ENCODE measurements at places on chromosomes 1 and 21.

GRCh38 chr1:112700290-112701226 lies 6.4 kb downstream of the RHOC start:
- DNase-seq = peak; percentile 79

- DNase-seq = no peak
These were observed 630.0 kb downstream of the LMO4 start for GRCh38 chr1:87958716-87959115.

DNA sequence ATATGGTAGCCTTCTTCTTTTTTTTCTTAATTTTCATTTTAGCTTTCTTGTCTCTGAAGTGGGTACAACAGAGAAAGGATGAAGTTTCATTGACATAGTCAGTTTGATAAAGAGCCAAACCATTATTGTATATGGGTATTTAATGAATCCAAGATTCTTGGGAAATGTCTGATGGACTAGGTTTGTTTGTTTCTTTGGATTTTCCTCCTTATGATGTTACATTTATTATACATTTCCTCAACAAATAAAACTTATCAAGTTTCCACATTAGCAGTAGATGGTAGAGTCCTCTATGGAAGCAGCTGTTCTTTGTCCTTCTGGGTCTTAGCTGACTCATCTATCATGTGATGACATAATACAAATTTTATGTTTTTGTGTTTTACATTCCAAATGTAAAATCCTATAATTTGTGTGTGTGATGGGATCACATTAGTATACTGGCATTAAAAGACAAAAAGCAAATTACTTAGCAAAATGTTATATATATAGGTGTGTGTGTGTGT lies 6.0 kb downstream of the COL24A1 start:
- DNase-seq = no peak

- DNase-seq = no peak
These were observed 46.8 kb upstream of the USP25 start for GRCh38 chr21:15682977-15683376.

GRCh38 chr1:56494306-56494705 lies 85.1 kb downstream of the PLPP3 start:
- no peak for DNase-seq

- DNase-seq = no peak
These were observed 15.7 kb downstream of the LSS start for GRCh38 chr21:46212721-46213484.

- no peak for DNase-seq
These were observed 2.2 kb downstream of the TMED5 start for GRCh38 chr1:93177991-93178390.

- no peak for DNase-seq
These were observed 71.6 kb downstream of the PLXNA2 start for GRCh38 chr1:208172423-208173145.

GRCh38 chr21:33069994-33070743 lies at the start of gene OLIG1:
Gene OLIG1 (plus strand): TSS chr21:33070141. CDS start chr21:33070247, 106 bp downstream.
- peak; percentile 58 for DNase-seq

DNA sequence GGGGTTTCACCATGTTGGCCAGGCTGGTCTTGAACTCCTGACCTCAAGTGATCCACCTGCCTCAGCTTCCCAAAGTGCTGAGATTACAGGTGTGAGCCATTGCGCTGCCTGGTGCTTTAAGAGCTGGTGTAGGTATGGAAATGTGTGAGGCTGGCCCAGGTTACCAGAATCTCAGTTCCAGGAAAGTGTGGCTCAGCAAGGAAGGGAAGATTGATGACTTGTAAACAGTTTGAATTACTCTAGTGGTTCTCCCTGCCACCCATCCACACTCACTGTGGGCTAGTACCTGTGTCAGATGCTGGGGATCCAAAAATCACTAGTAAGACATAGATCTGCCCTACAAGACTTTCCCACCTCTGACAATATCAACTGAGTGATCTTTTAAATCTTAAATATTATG lies 34.5 kb upstream of the SLC35D1 start:
- DNase-seq = no peak

DNA sequence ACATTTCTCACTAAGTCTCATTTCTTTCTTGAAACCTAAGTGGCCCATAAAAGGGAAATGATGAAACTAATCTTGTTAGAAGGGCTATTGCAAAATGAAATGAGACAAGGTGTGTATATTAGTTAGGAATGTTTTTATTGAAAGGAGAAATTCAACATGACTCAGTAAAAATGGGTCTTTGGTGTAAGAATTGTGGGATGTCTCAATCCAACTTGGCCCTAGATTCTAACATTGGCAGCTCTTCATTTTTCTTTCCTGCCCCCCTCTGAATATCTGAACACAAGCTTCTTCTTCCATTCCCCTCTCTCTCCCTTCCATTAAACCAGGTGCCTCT lies 26.8 kb upstream of the TARBP1 start:
- DNase-seq = no peak

DNA sequence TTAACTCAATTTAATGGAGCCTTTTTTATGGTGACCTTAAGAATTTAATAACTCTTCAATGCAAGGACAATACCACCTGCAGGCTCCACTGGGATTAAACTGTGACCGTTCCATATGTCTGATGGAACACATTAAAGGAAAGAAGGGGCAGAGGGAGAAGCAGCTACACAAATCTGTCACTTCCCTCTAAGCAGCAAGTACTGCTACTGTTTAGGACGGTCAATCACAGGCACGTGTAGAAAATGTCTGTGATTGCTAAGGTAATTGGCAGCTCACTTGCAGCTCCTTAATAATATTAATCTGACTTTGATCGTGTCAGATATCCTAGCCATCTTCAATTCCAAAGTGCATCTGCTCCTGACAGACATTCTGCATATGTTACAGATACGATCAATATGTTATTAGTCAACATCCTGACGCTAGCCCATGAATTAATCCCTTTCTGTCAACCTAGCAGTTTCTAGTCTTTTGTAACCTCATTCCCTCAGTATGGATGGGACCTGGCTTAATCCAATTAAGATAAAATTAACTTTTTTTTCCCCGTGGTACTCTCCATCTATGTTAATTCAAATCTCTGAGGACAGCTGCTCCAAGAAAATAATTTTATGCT lies 1012.4 kb downstream of the AMY1C start:
- no peak for DNase-seq

DNA sequence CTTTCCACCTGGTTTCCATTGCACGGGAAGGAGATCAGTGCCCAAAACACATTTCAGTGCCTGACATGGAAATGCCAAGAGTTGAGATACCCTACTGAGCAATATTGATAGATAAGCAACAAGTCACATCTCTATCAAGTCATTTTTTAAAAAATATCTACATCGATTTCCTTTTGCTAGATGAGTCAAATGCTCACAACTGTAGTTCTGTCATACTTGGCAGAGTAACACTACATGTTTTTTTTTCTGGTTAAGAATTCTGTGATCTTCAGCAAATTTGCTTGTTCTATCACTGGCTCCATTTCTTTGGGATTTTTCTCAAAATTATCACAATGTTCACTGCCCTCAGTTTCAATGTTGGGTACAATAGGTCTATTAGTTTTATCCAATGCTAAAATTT lies 145.4 kb downstream of the ZC3H11B start:
- DNase-seq = no peak

- DNase-seq = no peak
These were observed 13.8 kb upstream of the POGZ start for GRCh38 chr1:151472856-151473731.

GRCh38 chr1:189616893-189617292 lies 860.8 kb downstream of the BRINP3 start:
- DNase-seq = no peak

DNA sequence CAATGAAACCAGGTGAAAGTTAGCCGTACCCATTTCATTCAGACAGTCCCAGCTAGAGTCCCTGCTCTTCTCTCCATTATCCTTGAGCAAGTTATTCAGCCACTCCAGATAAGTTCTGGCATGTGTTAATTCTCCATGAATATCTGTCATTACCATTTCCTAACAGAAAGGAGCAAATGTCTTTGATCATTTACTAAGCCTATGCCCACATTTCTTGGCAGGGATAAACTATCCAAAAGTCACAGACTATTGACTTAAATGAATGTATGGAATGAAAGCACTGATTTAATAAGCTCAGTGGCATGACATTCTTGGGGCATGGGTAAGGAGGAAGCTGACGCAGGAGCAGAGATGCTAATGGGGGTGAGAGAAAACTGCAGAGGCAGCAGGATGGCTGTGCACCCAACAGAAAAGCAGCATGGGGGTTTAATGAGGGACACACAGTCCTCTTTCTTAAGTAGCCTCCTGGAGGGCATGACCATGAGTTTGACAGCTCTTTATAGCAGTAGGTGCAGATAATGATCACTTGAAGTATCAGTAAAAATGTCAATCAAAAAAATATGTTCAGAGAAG lies 17.6 kb upstream of the DHCR24 start:
- DNase-seq = no peak

DNA sequence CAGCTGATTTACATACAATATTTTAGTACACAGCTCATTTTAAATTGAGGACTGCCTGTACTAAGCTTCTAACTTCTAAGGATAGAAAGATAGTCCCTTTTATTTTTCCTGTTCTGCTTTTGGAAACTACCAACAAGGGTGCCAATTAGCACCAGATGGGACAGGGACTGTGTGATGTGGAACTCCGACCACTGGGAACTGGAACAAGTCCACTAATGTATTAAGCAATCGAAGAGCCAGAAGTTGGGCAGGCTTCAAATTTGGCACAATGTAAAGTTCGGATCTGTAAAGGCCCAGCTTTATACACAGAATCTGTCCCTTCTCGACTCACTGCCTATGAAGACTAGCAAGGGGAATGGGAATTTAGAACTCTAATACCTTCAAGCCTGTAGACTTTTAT lies 149.3 kb downstream of the ZC3H11B start:
- DNase-seq = no peak

DNA sequence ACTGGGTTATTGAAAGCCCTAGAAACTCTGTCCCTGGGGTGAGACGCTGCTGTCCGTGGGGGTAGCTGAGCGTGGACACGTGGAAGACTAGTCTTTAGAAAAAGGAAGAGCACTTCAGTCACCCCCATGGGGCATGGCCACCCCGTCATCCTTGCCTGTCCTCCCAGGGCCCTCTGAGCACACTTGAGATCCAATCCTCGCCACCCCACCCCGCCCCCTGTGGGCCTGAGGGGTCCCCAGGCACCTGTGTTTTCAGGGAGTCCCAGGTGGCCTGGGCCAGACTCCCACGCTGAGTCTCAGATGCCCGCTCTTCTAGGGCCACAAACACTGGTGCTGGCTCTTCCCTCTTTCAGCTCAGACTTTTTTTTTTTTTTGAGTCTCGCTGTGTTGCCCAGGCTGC lies 2.5 kb downstream of the PRKCZ start:
- no peak for DNase-seq

GRCh38 chr1:198711837-198712236 lies 73.0 kb downstream of the PTPRC start:
- no peak for DNase-seq

DNA sequence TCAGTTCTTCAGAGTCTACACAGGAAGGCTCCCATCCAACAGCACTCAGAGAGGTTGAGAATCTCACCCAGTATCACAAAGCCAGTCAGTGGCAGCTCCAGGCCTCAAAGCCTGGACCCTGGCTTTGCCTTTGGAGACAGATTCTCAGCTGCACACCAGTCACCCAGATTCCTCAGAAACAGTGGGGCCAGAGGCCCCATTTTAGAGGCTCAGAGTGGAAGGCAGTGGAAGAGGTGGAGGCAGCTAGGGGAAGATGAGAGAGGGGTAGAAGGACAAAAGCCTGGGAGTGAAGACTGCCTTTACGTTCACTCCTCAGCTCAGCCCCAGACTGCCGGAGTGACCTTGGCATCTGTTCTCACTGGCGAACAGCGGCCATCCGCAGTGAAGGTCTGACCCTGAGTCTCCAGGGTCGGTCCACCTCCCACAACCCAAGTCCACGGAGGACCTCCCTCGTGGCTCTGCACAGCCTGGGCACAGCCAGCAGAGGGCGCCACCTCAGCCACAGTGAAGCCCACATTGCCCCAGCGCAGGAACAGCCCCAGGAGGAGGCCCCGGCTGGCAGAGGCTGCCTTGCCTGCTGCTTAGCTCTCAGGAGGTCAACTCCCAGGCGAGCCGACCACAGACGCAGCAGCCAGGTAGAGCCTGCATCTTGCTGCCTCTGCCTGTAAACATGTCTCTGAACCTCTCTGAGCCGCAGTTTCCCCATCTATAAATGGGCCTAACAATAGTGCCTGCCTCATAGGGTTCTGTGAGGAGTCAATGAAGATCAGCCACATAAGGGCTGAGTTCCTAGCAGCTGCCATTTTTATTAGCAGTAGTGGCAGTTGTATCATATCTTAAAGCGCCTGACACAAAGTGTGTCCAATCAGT lies 5.9 kb upstream of the FNDC5 start:
- peak; percentile 60 for DNase-seq

- DNase-seq = no peak
These were observed 358.4 kb downstream of the NTNG1 start for GRCh38 chr1:107499139-107499744.

DNA sequence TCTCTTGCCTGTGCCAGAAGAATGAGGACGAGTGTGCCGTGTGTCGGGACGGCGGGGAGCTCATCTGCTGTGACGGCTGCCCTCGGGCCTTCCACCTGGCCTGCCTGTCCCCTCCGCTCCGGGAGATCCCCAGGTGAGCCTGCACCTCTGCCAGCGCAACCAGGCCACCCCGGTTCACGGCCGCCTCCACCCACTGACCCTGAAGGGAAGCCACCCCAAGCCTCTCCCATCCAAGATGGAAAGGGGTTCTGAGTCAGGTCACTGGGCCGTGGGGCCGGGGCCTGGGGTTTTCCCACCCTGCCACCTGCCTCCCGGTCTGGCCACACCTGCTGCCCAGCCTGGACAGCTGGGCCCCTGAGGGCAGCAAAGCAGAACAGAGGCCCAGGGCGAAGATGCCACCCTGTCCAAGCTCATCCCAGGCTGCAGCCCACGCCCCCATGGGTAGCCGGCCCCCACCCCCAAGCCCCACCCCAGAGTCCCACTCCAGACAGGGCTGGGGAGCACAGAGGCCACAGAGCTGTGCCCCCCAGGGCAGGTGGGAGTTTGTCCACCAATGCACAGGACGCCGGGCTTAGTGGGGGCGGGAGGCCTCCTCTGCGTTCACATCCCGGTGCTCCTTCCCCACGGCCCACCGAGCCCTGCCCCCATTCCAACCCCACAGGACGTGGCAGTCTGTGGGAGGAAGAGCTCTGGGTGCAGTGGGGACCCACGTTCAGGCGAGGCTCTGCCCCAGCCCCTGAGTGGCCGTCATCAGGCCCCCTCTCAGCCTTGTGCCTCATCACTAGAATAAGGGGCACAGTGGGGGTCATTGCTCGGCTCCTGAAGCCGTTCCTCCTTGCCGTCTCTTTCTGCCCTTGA lies 5.6 kb downstream of the AIRE start:
- no peak for DNase-seq

GRCh38 chr1:31792541-31792940 lies 23.3 kb downstream of the SPOCD1 start:
- no peak for DNase-seq

- no peak for DNase-seq
These were observed 197.5 kb upstream of the PTBP2 start for GRCh38 chr1:96524100-96524499.

DNA sequence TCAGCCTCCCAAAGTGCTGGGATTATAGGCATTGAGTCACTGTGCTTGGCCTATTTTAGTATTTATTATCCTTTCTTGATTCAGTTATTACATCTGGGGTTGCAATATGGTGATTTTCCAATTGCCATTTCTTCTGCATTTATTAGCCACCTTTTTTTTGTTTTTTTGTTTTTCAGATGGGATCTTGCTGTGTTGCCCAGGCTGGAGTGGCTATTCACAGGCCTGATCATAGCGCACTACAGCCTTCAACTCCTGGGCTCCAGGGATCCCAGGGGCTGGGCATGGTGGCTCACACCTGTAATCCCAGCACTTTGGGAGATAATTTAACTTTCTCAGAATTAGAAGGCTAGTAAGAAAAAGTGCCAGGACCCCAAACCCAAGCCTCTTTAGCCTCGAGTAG lies 82.1 kb upstream of the PGD start:
- DNase-seq = no peak

- DNase-seq = peak; percentile 34
These were observed 1.3 kb downstream of the NEK7 start for GRCh38 chr1:198157847-198158725.
